SW 1271 (cell line): ENCODE measurements at places on chromosomes 1 and 21.

GRCh38 chr1:22855668-22856606 is 116.7 kb downstream of the LACTBL1 start:
- DNase-seq, result no peak

DNA sequence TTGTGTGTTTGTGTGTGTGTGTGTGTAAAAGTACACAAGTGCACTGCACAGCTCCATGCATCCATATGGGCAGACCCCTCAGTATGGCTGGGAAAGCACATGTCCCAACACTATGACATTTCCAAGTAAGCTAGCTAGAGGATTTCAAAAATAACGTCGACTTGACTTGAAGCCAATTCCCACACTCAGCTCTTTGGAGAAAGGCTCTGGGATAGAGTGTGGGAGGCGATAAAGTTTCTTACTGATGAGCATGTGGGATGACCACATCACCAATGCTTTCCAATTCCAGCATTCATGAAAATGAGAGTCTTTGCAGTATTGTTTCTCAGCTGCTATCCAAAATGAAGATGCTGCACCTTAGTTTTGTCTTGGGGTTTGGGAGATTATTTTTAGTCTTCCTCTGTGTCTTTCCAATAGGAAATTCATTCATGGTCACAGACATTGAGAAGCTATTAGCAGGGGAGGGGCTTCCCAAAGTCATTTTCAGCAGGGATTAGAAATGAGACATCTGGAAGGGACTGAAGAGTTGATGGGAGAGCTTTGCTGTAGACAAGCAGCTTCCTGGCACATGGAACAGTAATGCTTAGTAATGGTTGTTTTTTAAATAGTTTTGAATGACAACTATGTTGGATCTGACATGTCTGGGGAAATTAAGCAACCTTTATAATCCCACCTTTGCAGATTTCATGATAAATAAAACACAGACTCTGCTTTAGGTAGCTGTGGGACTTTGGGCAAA is 143.5 kb downstream of the ASTN1 start:
- DNase-seq, result no peak

DNA sequence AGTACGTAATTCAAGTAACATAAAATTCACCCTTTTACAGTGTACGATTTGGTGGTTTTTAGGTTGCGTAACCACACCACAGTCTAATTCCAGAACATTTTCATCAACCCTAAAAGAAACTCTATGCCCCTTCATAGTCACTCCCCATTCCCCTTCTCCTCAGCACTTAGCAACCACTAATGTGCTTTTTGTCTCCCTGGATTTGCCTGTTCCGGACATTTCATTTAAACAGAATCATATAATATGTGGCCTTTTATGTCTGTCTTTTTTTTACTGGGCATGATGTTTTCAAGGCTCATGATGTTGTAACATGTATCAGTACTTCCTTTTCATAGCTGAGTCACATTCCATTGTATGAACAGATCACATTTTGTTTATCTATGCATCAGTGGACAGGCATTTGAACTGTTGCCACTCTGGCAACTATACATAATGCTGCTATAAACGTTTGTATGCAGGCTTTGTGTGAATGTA is 20.8 kb downstream of the OBSCN start:
- DNase-seq, result peak; percentile 56

DNA sequence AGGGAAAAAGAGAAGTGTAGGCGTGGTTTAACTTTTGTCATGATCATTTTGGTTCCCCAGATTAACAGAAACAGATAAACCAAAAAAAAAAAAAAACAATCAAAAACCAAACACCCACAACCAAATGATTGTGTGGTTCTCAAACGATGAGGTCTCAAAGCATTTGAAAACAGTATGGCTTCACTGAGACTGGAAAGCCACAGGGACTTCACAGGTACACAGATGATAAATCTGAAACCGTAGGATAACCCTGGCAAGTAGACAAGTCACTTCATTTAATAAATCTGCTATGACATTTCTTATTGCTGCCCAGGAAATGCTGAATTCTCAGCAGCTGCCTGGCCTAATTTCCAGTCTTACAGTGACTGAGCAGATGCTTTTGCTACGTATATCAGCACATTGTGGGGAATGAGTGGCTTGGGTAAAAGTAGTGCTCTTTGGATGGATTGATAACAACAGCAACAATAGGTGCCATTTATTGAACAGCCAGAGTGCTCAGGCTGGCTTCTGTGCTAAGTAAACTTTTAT is 6.1 kb downstream of the ST6GALNAC3 start:
- DNase-seq, result no peak

- no peak for DNase-seq
These were observed 404.5 kb upstream of the ADAMTS5 start for GRCh38 chr21:27371115-27371974.
